ENCODE measurements at places on chromosomes 2 and 18.
A peak's percentile ranks its signal among the peaks of the same experiment; 100 is the strongest.

- DNase-seq, result no peak
Measured at GRCh38 chr18:30920757-30921156, 121.8 kb downstream of the DSC3 start.

GRCh38 chr2:215830304-215830703 lies 183.0 kb downstream of the MREG start:
- peak; percentile 52 for DNase-seq

GRCh38 chr18:9400197-9400596 lies 65.6 kb downstream of the TWSG1 start:
- DNase-seq, result no peak

DNA sequence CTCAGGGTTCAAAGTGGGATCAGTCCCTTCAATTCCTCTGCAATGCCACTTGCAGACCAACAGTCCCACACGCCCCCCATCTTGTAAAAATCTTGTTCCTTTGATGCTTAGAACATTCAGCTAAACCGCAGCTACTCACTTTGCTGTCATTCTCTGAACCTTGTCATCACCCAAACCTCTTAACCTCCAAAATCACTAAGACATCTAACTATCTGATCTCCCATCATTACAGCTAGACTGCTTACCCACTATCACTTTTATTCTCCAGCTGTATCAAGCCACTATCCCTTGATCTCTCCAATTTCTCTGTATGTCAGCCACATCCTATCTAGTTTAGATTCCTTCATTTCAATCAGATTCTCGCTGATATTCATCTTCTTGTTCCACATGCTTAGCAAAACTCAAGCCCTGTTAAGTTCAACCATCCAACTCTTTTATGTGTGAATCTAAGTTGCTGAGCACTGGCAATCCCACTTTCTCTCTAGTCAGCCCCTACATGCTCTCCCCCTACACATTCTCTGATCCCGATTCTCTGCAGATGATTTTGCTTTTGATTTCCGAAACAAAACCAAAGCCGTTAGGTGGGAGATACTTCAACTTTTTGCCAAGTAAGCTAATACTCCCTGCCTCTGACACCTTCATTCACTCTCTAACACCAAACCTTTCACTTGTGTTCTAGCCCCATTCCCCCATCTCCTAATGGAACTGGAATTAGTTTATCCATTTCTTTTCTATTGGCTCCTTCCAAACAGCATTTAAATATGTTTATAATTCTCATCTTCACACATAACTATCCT lies 4.6 kb downstream of the GTF3C2 start:
- no peak for DNase-seq

- DNase-seq, result no peak
Measured at GRCh38 chr18:39529358-39529757, 1963.8 kb upstream of the CELF4 start.

GRCh38 chr2:37842732-37843440 lies 82.2 kb upstream of the RMDN2 start:
- DNase-seq, result no peak

DNA sequence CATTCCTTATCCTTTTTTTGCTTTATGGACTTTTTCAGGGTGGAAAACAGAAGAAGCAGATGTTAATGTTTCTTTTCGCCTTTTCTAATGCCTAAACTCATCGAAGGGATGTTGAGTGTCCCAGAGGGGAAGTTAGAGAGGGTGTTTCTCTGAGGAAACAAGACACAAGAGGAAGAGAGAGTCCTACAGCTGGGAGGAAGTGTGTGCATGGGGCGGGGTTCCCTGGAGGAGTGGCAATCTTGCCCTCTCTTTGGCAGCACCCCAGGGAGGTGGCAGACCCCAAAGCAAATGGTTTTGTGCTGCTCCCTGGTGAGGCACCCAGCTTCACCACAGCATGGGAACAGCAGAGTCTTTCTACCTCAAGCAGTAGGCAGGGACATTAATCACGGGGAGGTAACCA lies 377.6 kb downstream of the RND3 start:
- DNase-seq, result no peak

DNA sequence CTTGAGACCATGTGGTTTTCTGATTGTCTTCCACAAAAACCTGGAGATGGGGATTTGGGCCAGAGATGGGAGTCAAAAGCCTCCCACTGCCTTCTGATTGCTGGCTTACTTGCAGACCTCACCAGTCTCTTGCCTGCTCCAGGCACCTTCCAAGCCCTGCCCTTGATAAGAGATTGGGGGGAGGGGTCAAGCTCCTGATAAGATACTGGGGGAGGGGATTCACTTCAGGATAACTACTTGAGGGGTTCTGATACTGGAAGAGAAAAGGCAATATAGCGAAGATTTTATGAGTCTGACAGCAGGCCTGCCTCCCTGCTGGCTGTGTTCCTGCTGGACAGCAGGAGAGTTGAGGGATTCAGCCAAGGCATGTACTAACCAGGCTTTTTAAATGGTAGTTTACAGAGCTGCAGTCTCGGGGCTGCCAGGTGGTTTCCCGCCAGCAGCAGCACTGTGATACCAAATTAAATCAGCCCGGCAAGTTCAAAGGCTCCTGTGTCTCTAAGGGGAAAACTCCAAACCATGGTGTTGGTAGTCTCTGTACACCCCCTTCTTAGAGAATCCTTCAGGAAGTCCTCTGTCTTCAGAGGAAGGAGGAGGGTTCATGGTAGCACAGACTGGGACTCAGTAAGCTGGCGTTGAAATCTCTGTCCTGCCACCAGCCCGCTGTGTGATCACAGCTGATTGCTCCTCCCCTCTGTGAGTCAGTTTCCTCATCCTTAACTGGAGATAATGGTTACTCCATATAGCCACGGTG lies 58.3 kb downstream of the FBXO36 start:
- DNase-seq, result no peak
